ENCODE measurements at places on chromosomes 1 and 21. TPM values are rescaled to one million over a fixed set of nuclear protein-coding genes. Genes with fewer than 3 reads are reported as not detected.

The TEDDM1 gene
- total RNA-seq = not detected

The PARS2 gene
- total RNA-seq = 3.6 TPM

The SYPL2 gene
- total RNA-seq = 8.9 TPM

The ADARB1 gene
- total RNA-seq = 23.8 TPM

The CACNA1S gene
- total RNA-seq = 0.06 TPM

The CORT gene
- total RNA-seq = not detected

The CYP4A11 gene
- total RNA-seq = not detected

The MMP23B gene
- 20.0 TPM for total RNA-seq

The HRNR gene
- total RNA-seq = not detected

The NCF2 gene
- 5.7 TPM for total RNA-seq

The KIF21B gene
- 0.53 TPM for total RNA-seq

The PDC gene
- not detected for total RNA-seq

The TXNIP gene
- total RNA-seq = 667 TPM

The KRTAP13-2 gene
- not detected for total RNA-seq

The MXRA8 gene
- total RNA-seq = 35.2 TPM

The ESRRG gene
- 27.6 TPM for total RNA-seq

The RIPK4 gene
- total RNA-seq = 1.2 TPM

The RNU1-3 gene
- 6,377 TPM for total RNA-seq

The C1orf116 gene
- not detected for total RNA-seq

The PLA2G2C gene
- not detected for total RNA-seq

The NOTCH2NLA gene
- 19.8 TPM for total RNA-seq

The TPTE gene
- total RNA-seq = not detected

The NASP gene
- total RNA-seq = 49.3 TPM

The CNN3 gene
- 162 TPM for total RNA-seq

The PBX1 gene
- total RNA-seq = 76.8 TPM

The AHCYL1 gene
- total RNA-seq = 46.8 TPM

The MYOG gene
- not detected for total RNA-seq

The PGM1 gene
- total RNA-seq = 255 TPM

The DYNLT4 gene
- total RNA-seq = 0.74 TPM

Measured in right cardiac atrium (tissue), 5 donors.